ENCODE measurements at places on chromosomes 1 and 21. TPM values are rescaled to one million over a fixed set of nuclear protein-coding genes. Genes with fewer than 3 reads are reported as not detected.

Gene OR2M3
- total RNA-seq, result not detected

Gene PADI1
- total RNA-seq, result 0.28 TPM

Gene RYR2
- not detected for total RNA-seq

Gene PRAMEF1
- not detected for total RNA-seq

Gene ELAPOR1
- total RNA-seq, result 0.28 TPM

Gene TP73
- total RNA-seq, result not detected

Gene FAM163A
- not detected for total RNA-seq

Gene KCNK2
- total RNA-seq, result 5.1 TPM

Gene ANKRD35
- total RNA-seq, result 0.85 TPM

Gene KIAA1614
- total RNA-seq, result 4.5 TPM

Gene CDC42
- total RNA-seq, result 466 TPM
